ENCODE measurements at places on chromosomes 4 and X.
A peak's percentile ranks its signal among the peaks of the same experiment; 100 is the strongest.

GRCh38 chr4:75490155-75490554 is 24.0 kb downstream of the RCHY1 start:
- no peak for DNase-seq

GRCh38 chrX:136549226-136549625 is 17.2 kb downstream of the VGLL1 start:
- DNase-seq: no peak

DNA sequence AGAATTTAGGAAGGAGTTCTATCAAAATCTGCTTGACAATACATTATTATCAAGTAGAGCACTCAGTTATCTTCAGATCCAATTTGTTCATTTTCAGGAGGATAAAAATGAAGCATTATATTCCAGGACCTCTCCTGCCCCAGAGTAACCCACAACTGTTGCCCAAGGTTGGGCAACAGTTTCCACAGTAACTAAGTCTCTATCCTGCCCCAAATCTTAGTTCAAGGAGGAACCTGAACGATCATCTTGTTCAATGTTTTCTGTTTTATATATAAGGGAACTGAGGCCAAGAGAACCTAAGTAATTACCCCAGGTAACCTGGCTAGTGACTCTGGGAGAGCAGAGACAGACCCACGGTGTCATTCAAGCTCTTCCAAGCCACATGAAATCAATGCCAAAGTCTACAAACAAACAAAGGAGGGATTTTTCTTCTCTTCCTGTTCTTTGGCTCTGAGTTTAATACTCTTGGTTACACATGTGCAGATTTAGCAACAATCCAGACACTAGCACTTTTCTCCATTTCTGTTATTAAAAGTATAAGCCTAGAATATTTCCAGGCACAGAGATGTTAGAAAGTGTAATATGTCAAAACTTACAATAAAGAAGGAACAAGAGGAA is 105.6 kb downstream of the C4orf51 start:
- DNase-seq: no peak

DNA sequence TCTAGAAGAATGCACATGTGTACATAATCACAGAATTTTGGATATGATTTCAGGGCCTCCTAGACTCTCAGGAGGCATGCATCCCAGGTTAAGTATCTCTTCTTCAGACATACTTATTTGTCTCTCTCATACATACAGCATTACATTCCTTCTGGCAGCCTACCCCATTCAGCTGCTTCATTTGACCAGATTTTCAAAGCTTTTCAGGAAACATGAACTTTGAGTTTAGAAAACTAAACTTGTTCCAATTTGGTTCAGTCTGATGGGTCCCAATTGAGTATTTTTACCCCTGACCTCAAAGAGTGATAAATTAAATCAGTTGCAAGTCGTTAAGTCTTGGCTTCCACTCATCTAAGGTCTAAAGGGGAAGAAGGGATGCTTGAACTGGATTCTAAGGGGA is 330.9 kb downstream of the ARHGAP24 start:
- no peak for DNase-seq

DNA sequence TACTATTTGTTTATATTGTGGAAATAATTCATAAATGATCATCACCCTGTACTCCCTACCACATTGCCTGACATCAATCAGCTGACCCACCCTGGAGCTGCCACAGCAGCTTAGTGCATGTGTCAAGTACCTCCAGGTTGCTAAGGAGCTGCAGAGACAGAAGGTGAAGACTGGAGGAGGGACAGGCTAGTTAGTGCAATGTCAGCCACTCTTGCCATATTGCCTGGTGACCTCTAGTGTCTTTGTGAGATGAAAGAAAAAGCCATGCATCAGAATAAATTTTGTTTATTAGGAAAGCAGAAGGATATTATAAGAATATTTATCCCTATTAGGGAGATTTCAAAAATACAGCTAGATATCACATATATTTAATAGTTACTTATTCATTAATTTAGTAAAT is 243.9 kb upstream of the FAT4 start:
- DNase-seq: no peak

GRCh38 chr4:158605393-158605792 is 66.3 kb downstream of the C4orf46 start:
- no peak for DNase-seq

- DNase-seq: no peak
These were observed 1.1 kb downstream of the LIN54 start for GRCh38 chr4:83009529-83009928.

DNA sequence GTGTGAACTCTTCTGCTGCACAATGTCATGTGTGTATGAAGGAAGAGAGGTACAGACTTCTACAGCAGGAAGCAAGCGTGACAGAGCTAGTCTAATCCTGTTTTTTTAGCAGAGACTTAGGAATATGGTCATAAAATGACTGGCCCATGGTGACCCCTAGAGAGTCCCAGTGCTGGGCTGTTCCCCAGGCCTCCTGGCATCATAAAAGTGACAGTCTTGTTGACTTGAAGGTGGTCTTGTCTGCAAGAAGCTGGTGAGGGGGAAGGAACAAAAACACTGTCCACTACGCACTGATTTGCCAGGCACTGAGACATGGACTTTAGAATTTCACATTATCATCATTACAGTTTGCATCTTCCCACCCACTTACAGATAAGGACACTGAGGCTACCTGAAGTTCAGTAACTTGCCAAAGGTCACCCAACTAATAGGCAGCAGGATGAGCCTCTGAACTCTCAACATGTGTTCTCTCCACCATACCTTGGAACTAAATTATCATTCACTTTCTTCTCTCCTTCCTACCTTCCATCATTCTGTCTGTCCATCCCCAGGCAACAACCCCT is 63.0 kb downstream of the HADH start:
- no peak for DNase-seq

DNA sequence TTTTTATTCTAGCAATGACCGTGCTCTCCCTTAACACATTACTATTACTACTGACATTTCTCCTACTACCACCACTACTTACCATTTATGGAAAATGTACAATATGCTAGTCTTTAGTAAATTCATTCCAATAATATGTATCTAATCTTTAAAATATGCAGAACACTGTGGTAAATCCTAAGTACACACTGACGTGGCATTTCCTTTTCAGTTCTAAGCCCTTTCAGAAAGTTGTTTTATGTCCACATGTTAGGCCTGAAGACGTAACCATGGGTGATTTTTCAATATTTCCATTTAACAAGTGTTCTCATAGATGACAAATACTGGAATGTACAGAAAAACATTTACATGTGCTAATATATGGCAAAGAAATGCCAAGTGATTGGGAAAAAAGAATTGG is 268.6 kb upstream of the SLIT2 start:
- no peak for DNase-seq

- DNase-seq: no peak
These were observed 16.3 kb downstream of the ATP8A1 start for GRCh38 chr4:42640613-42641012.

DNA sequence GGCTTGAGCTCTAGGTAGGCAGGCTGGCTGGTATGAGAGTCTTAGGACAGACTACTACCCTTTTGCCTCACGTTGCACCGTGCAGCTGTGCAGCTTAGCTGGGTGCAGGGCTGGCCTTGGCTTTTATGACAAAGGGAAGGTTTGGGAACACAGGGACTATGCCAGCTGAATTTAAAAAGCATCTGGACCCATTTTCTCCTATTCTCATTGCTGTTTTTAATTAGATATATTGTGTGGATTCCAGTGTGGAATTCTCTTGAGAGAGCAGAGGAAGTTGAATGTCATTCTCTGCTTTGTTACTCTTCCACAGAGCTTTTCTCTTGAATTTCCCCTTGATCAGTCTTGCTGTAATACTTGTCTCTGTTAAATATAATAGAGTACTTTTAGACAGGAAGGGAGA is 192.7 kb downstream of the ZNF330 start:
- DNase-seq: no peak

DNA sequence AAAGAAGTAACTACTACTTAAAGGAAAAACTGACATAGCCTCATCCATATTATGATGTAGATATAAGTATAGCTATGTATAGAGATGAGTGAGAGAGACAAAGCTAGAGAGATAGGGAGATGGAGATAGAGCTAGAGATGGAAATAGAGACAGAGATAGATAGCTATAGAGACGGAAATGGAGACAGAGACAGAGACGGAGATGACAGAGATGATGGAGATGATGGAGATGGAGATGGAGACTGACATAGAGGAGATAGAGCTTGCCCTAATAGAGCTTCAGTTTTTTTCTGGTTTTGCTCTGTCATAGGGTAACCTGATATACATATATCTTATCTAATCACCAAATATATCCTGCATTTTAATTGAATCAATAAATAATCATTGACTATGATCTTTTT is 4.3 kb downstream of the EDNRA start:
- DNase-seq: no peak

GRCh38 chr4:113588895-113589668 is 172.5 kb downstream of the CAMK2D start:
- no peak for DNase-seq

DNA sequence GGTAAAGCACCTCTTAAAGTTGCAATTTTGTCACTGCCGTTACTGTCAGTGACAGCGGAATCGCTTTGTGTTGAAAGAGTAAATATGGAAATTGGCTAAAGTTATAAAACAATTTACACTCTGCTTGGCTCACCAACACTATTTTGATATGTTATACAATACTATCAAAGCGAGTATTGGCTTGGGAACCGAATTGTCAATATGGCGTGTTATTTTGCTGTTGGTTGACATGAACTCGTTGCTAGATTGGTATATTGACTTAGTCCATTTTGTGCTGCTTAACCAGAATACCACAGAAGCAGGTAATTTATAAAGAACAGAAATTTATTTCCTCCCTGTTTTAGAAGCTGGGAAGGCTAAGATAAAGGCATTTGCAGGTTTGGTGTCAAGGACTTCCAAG is 58.6 kb downstream of the DCK start:
- no peak for DNase-seq

- no peak for DNase-seq
These were observed 87.1 kb upstream of the FAM9C start for GRCh38 chrX:13131396-13132137.

- no peak for DNase-seq
These were observed 331.0 kb upstream of the EMCN start for GRCh38 chr4:100848841-100849240.

DNA sequence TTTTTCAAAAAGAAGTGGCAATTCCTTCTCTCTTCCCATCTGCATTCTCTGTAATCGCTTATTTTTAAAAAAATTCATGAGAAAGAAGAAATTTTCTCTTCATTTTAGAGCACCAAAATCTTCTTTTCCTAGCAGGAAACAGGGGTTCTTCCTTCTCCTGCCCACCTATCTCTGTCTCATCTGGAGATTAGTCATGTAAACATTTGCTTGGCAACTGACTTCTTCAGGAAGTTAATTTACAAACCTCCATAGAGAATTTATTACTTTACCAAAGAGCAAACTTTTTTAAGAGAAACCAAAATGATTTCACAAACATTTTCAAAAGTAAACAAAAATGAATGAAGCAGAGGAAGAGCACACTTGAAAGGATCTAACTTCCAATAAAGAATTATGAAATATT is 13.5 kb downstream of the TTC29 start:
- no peak for DNase-seq

- no peak for DNase-seq
These were observed 240.3 kb upstream of the GPC4 start for GRCh38 chrX:133655275-133656265.

DNA sequence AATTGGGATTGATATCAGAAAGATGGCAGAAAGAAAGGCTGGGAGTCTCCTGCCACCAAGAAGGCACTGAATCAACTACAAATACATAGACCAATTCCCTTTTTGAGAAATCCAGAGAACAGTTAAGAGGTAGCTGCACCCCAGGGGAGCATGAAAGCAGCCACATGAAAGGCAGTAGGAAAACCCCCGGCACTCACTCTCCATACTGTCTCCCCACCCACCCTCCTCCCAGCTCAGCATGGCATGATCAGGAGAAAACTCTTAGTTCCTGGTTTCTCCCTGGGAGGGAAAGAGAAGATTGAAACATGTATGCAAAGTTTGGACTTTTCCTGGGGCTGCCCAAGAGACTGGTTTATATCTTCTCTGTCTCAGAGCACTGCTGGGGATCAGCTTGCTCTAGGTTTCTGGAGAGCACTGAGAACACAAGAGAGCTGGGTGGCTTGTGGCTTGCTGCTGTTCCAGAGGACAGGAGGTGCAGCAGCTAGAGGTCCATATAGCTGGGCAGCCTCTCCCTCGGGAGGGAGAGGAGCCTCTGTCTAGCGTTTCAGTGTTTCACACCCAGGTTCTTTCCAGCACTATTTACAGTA is 305.7 kb downstream of the PDGFC start:
- no peak for DNase-seq

DNA sequence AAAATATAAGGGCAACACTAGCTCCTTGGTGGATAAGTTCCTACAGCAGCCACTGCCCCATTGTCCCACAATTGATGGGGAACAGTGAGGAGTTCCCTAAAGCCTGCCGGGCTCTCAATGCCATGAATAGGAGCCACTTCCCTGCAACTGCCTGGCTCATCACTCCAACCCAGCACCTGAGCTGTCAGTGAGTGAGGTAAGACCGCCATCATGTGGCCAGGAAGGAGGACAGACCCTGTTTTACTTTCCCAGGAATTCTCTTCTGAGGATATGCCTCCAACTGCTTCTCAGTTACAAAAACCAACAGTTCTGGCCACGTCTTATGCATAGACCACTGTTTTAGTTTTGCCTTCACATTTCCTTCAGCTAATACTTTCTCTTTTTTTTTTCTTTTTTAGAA is 45.5 kb downstream of the SRPX start:
- peak; percentile 20 for DNase-seq

- DNase-seq: no peak
These were observed 102.7 kb downstream of the KLHL8 start for GRCh38 chr4:87117732-87118075.

GRCh38 chrX:9343971-9344370 is 120.9 kb upstream of the TBL1X start:
- no peak for DNase-seq

- DNase-seq: no peak
These were observed 110.6 kb downstream of the REPS2 start for GRCh38 chrX:17056868-17057608.

DNA sequence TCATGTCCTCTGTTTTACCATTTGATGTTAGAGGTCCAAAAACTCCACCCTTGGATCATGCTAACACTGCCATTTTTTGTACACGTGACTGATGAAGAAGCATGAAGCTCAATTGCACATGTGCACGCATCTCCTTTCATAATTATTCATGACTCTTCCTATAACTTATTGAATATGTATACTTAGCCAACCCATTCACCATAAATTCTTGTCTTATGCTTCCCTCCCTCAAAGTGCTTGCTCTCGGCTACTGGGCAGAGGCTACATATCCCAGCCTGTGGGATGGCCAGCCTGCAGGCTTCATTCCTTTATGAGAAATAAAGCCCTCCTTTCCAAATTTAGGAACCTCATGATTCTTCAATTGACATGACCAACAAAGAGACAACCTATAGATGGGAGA is 17.5 kb upstream of the BMP15 start:
- DNase-seq: no peak
